ENCODE measurements at places on chromosomes 16 and 17.

DNA sequence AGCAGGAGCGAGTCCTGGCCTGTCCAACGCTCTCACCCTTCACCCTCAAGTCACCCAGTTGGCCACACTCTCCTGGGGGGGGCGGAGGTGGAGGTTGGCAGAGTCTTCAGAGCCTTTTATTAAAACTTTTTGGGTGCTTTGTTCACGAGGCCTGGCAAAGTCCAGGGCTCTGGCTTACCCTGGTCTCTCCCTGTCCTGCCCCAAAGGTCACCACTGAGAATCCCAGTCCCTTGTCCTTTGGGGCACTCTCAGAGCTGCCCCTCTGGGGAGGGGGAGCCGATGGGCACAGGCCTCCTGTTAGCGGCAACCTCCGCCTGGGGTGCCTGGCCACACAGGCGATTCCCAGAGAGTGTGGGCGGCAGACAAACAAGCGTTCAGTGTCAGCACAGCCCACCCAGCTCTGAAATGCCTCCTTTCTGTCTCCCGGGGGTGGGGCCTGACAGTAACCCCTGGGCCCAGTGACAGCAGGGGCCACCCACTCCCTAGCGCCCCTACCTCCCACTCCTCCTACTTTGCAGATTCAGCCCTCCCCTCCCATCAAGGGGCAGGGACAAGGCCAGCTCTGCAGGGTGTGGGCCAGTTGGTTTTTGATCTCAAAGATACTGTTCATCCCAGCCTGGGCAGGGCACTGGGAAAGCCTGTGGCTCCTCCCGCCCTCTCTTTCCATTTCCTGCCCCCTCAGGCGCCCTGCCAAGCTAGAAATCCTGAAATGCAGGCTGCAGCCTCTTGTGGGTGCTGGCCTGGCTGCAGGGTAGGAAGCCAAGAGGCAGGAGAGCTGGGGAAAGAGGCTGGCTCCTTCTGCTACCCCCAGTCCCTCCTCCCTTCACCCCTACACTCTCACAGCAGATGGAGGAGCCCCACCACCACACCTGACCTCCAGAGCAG, 36.6 kb upstream of the EMP2 start:
- peak; percentile 88 for DNase-seq

DNA sequence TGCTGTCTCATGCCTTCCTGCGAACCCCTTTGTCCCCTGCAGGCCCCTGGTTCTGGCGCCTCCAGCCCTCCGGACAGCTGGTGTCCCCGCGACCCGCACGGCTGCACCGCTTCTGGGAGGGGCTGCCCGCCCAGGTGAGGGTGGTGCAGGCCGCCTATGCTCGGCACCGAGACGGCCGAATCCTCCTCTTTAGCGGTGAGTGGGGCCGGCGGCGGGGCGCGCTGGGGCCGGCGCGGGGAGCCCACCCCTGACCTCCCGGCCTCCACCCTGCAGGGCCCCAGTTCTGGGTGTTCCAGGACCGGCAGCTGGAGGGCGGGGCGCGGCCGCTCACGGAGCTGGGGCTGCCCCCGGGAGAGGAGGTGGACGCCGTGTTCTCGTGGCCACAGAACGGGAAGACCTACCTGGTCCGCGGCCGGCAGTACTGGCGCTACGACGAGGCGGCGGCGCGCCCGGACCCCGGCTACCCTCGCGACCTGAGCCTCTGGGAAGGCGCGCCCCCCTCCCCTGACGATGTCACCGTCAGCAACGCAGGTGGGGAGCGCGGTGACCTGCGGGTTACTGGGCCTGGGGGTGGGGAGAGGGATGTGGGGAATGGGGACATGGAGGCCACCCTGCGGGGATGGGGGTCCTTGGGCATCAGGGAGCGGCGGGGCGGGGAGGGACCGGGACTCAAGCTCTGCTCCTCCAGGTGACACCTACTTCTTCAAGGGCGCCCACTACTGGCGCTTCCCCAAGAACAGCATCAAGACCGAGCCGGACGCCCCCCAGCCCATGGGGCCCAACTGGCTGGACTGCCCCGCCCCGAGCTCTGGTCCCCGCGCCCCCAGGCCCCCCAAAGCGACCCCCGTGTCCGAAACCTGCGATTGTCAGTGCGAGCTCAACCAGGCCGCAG, 7.1 kb upstream of the IL32 start:
- peak; percentile 50 for DNase-seq

DNA sequence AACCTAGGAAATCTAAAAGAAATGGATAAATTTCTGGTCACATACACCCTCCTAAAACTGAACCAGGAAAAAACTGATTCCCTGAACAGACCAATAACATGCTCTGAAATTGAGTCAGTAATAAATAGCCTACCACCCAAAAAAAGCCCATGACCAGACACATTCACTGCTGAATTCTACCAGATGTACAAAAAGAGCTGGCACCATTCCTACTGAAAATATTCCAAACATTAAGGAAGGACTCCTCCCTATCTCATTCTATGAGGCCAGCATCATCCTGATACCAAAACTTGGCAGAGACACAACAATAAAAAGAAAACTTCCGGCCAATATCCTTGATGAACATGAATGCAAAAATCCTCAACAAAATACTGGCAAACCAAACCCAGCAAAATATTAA, 52.9 kb downstream of the TTC19 start:
- no peak for DNase-seq

GRCh38 chr17:17391668-17392370, 85.0 kb upstream of the MED9 start:
- DNase-seq: no peak

- DNase-seq: no peak
Measured at GRCh38 chr17:12537436-12537835, 128.3 kb upstream of the MYOCD start.

GRCh38 chr16:1315081-1316032, 5.9 kb downstream of the UBE2I start:
- DNase-seq: no peak

GRCh38 chr16:73252446-73252845, 204.5 kb upstream of the ZFHX3 start:
- DNase-seq: no peak

GRCh38 chr16:86092586-86093480, 193.9 kb downstream of the IRF8 start:
- DNase-seq: no peak

GRCh38 chr17:18382441-18383078, 5.0 kb downstream of the EVPLL start:
- no peak for DNase-seq

GRCh38 chr17:75194879-75195278, 10.6 kb upstream of the NUP85 start:
- no peak for DNase-seq

GRCh38 chr17:1012823-1013728, 16.1 kb downstream of the TIMM22 start:
- no peak for DNase-seq

GRCh38 chr16:80347900-80348299, 192.9 kb upstream of the DYNLRB2 start:
- DNase-seq: peak; percentile 39
